ENCODE measurements at places on chromosomes 3 and 15. TPM values are rescaled to one million over a fixed set of nuclear protein-coding genes. Genes with fewer than 3 reads are reported as not detected.

- no peaks in the 10 kb centered on the region for H3K27me3 ChIP-seq
- no peak overlapping the region for H3K27ac ChIP-seq
- no peak overlapping the region for H3K4me3 ChIP-seq
- no peak for DNase-seq
- peaks cover 39% of the 10 kb centered on the region for H3K4me1 ChIP-seq
- no peaks in the 10 kb centered on the region for H3K36me3 ChIP-seq
Measured at GRCh38 chr15:73600413-73601335, 32.5 kb downstream of the NPTN start.

GRCh38 chr15:39361497-39361896 is 219.4 kb upstream of the THBS1 start:
- H3K4me1 ChIP-seq, result peaks cover 29% of the 10 kb centered on the region
- no peak for DNase-seq
- H3K27me3 ChIP-seq, result no peaks in the 10 kb centered on the region
- H3K36me3 ChIP-seq, result no peaks in the 10 kb centered on the region
- H3K4me3 ChIP-seq, result no peak overlapping the region
- no peak overlapping the region for H3K27ac ChIP-seq

DNA sequence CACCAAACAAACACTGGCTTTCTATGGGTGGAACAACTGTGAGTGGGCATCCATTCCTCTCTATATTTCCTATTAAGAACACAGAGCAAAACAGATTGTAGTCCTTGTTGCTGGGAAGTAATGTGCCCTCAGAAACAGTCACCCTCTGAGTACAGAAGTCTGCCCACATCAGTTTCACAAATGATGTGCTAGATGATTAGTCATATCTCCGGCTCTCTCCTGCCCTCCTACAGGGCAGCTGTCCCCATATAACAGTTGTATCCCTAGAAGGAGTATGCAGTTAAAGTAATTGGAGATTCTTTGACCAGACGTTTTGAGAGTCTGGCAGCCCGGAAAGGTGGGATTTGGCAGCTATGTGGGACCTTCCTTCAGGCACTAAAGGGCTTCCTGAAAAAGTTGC is 159.9 kb downstream of the APBA2 start:
- no peaks in the 10 kb centered on the region for H3K27me3 ChIP-seq
- no peak overlapping the region for H3K27ac ChIP-seq
- H3K4me1 ChIP-seq, result no peaks in the 10 kb centered on the region
- no peaks in the 10 kb centered on the region for H3K36me3 ChIP-seq

GRCh38 chr3:32471246-32471645 is 31.4 kb downstream of the CMTM6 start:
- DNase-seq, result no peak
- no peak overlapping the region for H3K4me3 ChIP-seq
- H3K27ac ChIP-seq, result no peak overlapping the region
- H3K4me1 ChIP-seq, result peaks cover 9% of the 10 kb centered on the region

DNA sequence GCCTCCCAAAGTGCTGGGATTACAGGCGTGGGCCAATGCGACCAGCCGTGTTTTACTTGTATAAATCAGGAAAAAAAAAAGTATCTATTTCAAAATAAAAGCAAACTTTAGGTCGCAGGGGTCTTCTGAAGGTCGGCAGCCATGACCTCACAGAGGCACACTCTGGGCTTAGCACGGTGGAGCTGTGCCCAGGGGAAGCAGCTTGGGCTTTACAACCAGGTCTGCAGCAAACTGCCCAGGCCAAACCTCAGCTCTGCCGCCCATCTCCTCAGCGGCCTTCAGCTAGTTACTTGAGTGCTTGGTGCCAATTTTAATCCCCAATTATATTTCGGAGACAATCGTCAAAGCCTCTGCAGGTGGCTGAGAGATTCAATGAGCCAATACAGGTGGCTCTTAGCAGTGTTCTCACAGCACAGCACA is 30.1 kb downstream of the ZDHHC19 start:
- DNase-seq, result no peak
- no peaks in the 10 kb centered on the region for H3K4me1 ChIP-seq
- H3K27me3 ChIP-seq, result no peaks in the 10 kb centered on the region
- no peak overlapping the region for H3K4me3 ChIP-seq
- H3K36me3 ChIP-seq, result no peaks in the 10 kb centered on the region
- H3K27ac ChIP-seq, result no peak overlapping the region

DNA sequence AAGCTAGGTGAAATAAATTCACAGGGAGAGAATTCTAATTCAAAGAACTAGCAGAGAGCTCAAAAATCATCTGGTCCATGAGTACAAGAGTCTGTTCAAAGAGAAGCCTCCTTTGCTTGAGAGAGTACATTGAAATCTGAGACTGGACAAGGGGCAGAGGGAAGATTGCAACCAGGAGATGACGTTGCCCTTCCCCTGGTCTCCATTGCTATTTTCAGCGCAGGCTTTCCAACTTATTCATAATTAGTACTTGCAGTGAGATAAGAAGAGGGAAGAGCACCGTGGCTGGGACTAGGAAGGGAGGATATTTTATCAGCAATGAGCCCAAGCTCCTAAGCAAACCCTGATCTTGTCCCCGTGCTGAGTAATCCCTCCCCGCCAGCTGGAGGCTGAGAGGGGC is 251.8 kb upstream of the RORA start:
- H3K27ac ChIP-seq, result no peak overlapping the region
- no peaks in the 10 kb centered on the region for H3K4me1 ChIP-seq
- no peak for DNase-seq
- H3K27me3 ChIP-seq, result no peaks in the 10 kb centered on the region

- no peak for DNase-seq
Measured at GRCh38 chr3:38038447-38038911, 529 bp upstream of the DLEC1 start.

DNA sequence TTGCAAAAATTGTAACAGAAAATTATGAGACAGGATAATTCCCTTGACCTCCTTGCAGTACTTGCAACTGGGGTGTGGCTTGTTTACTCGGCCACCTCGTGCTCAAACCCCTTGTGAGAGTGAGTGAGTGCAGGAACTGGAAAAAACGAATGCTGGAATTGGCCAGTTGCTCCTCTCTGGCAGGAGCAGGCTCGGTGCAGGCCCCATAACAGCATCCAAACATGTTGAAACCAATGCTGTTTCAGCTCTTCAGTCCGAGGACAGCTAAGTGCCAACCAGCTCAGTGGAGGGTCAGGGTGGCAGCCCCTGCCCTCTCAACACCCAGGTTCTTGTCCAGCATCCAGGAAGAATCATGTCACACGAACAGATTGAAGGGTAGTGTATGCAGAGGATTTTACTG is 36.9 kb downstream of the METTL6 start:
- no peaks in the 10 kb centered on the region for H3K36me3 ChIP-seq
- no peak overlapping the region for H3K4me3 ChIP-seq
- peaks cover 10% of the 10 kb centered on the region for H3K4me1 ChIP-seq
- peak; percentile 65 for DNase-seq
- peak overlapping the region; percentile 16 for H3K27ac ChIP-seq

DNA sequence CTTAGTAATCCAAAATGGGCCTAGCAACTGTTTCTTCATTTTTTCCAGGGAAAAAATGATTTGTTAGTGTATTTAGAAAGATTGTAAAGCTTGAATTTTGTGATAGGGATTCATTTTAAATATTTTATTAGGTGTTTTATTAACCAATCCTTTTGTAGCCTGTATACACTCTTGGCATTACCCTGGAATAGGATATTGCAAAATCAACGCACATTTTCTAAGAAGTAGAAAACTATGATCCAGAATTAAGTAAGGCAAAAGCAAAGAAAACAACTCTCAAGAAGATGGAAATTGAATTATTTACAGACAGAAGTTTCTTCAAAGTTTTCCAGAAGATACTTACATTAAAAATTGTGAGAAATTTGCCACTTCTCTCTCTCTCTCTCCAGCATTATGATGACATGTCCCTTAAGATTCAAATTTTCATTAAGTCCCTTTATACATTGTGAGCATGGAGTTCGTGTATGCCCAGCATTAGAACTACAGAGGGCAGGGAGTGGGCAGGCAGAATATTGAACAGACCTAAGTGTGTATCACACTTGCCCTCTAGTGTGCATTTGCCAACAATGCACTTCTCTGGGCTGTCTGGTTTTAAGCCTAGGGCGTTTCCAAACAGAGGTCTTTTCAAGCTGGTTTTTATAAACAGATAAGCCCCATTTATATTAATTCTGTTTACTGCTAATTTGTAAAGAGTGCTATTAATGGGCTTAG is 28.5 kb upstream of the CMSS1 start:
- DNase-seq, result peak; percentile 42
- no peaks in the 10 kb centered on the region for H3K4me1 ChIP-seq
- H3K36me3 ChIP-seq, result no peaks in the 10 kb centered on the region
- no peak overlapping the region for H3K27ac ChIP-seq

- no peaks in the 10 kb centered on the region for H3K27me3 ChIP-seq
- H3K27ac ChIP-seq, result no peak overlapping the region
- DNase-seq, result no peak
- H3K4me1 ChIP-seq, result no peaks in the 10 kb centered on the region
- no peaks in the 10 kb centered on the region for H3K36me3 ChIP-seq
Measured at GRCh38 chr3:171228240-171228639, 201.7 kb upstream of the SLC2A2 start.

DNA sequence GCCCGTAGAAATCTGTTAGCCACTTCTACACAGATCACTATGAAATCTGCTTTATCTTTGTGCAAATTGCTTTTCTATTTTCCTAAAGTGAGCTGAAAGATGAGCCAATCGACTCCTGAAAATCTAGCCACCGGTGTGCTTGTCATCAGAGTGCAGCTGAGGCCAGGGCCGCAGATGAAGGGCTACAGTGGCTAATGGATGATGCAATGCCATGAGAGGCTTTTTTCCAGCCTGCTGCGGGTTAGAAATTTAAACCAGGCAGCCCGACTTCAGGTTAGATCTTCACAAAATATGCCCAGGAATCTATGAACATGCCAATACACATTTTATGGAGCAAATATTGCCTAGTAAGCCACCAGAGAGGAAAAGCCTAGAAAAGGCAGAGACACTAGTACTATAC is 948.2 kb upstream of the CFAP20DC start:
- no peaks in the 10 kb centered on the region for H3K4me1 ChIP-seq
- no peaks in the 10 kb centered on the region for H3K27me3 ChIP-seq
- H3K27ac ChIP-seq, result no peak overlapping the region
- no peak overlapping the region for H3K4me3 ChIP-seq
- H3K36me3 ChIP-seq, result no peaks in the 10 kb centered on the region
- no peak for DNase-seq

DNA sequence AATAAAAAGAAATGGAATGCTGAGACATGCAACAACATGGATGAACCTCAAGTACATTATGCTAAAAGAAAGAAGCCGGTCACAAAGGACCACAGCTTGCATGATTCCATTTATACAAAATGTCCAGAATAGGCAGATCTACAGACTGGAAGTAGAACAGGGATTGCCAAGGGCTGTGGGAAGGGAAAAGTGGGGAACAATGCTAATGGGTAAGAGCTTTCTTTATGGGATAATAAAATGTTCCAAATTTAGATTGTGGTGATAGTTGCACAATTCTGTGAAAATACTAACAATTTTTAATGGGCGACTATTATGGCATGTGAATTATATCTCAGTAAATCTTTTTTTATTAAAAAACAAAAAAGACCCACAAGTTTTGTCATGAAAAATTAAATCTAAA is 106.2 kb downstream of the TMCO5A start:
- H3K27me3 ChIP-seq, result no peaks in the 10 kb centered on the region
- no peaks in the 10 kb centered on the region for H3K36me3 ChIP-seq
- no peak overlapping the region for H3K27ac ChIP-seq
- H3K4me3 ChIP-seq, result no peak overlapping the region

DNA sequence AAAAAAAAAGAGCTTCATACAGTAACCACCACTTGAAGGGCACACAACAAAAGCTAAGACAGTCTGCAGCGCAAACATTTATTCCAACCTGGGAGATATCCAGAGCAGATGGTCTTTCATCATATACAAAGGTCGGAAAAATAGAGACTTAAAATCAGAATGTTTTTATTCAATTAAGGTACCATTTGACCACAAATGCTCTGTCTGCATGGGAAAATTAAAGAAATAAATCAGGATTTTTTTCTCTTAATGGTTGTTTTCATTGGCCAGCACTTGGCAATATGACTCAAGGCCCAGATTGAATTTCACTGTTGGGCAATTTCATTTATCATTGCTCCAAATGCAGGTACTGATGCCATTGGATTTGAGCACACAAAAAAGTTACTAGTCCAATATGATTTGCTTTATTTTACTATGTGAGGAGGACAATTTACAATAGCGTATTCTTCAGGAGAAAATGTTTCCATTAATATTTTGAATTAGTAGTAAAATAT is 145.9 kb upstream of the AGTR1 start:
- no peak overlapping the region for H3K27ac ChIP-seq
- H3K36me3 ChIP-seq, result no peaks in the 10 kb centered on the region
- no peak overlapping the region for H3K4me3 ChIP-seq
- no peak for DNase-seq
- no peaks in the 10 kb centered on the region for H3K4me1 ChIP-seq

- no peaks in the 10 kb centered on the region for H3K27me3 ChIP-seq
- H3K36me3 ChIP-seq, result no peaks in the 10 kb centered on the region
- no peak for DNase-seq
- H3K27ac ChIP-seq, result no peak overlapping the region
- no peak overlapping the region for H3K4me3 ChIP-seq
Measured at GRCh38 chr3:150393745-150394144, 14.4 kb upstream of the TSC22D2 start.

- DNase-seq, result peak; percentile 77
- no peaks in the 10 kb centered on the region for H3K27me3 ChIP-seq
- H3K4me1 ChIP-seq, result no peaks in the 10 kb centered on the region
- H3K4me3 ChIP-seq, result no peak overlapping the region
- no peak overlapping the region for H3K27ac ChIP-seq
- H3K36me3 ChIP-seq, result no peaks in the 10 kb centered on the region
Measured at GRCh38 chr3:149494022-149494758, 19.7 kb downstream of the TM4SF4 start.

DNA sequence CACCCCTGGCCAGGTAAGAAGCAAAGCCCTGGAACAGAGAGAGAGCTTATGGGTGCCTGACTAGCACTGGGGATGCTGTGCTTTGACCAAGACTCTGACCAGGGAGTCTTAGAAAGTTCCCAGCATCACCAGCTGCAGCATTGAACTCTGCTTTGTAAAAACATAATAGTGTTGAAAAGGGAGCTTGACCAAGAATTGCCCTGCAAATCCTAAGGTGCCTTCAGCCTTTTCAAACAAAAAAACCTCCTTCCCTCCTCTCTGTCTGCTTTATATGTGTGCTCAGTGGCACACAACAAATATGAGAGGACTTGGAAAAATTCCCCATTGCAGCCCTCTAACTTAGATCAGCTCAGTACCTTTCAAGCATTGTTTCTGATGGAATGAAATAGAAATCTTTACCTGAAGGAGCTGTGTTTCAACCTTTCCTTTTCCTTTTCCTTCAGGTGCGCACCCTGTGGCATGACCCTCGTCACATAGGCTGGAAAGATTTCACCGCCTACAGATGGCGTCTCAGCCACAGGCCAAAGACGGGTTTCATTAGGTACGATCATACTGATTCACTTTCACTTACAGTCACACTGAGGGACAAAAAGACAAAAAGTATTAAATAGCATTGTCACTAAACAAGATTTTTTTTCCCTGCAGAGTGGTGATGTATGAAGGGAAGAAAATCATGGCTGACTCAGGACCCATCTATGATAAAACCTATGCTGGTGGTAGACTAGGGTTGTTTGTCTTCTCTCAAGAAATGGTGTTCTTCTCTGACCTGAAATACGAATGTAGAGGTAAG is 13.0 kb downstream of the THBS1 start:
- no peaks in the 10 kb centered on the region for H3K4me1 ChIP-seq
- DNase-seq, result no peak
- H3K27me3 ChIP-seq, result no peaks in the 10 kb centered on the region
- no peak overlapping the region for H3K4me3 ChIP-seq

The ADGRG7 gene
- not detected for total RNA-seq

The TTC23 gene
- total RNA-seq, result 45.3 TPM

The EPB42 gene
- not detected for total RNA-seq

The ARNT2 gene
- 9.4 TPM for total RNA-seq

The C3orf20 gene
- 0.29 TPM for total RNA-seq

The PDE12 gene
- total RNA-seq, result 28.9 TPM

The CAMK1 gene
- total RNA-seq, result 35.9 TPM

The RPS27L gene
- total RNA-seq, result 38.6 TPM

Measured in thyroid gland (tissue), 4 donors.